ENCODE measurements at places on chromosomes 6 and 20. TPM values are rescaled to one million over a fixed set of nuclear protein-coding genes. Genes with fewer than 3 reads are reported as not detected.

ARFGEF2 gene
- 30.0 TPM for total RNA-seq

GNMT gene
- not detected for total RNA-seq

TNFRSF21 gene
- total RNA-seq: 23.1 TPM

SCRT2 gene
- not detected for total RNA-seq

HCK gene
- not detected for total RNA-seq

ESF1 gene
- 12.4 TPM for total RNA-seq

GRCh38 chr6:158322400-158322723, 10.1 kb downstream of the TULP4 start:
- peaks cover 62% of the 10 kb centered on the region for H3K4me1 ChIP-seq
- peak overlapping the region; percentile 78 for H3K27ac ChIP-seq
- no peaks in the 10 kb centered on the region for H3K27me3 ChIP-seq
- no peak for DNase-seq

GRCh38 chr6:978937-979685, 286.2 kb upstream of the EXOC2 start:
- no peak overlapping the region for H3K4me3 ChIP-seq
- H3K27ac ChIP-seq: no peak overlapping the region

DNA sequence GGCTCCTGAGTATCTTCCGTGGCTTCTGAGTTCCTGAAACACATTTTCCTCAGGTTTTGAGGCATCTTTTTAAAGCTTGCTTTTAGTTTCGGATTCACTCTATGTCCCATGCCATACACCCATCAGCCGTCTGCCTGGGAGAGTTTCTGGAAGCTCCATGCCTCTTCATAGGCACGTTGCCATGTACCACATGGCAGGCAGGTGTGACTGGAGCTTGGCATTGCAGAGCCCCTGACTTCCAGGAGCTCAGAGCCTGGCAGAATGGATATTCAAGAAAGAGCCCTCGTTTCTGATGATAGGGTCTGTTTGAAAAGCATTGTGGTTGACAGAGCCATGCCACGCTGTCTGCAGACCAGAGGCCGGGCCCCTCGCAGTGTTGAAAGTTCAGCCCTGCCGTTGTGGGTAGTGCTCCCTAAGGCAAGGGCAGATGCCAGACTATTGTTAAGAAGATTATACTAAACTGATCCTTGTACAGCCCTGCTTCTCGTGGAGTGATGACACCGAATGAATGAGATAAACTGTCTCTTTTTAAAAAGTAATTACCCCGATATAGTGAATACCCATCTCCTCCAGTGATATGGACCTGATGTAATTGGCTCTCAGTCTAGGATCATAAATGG, 100.0 kb downstream of the RPP40 start:
- no peaks in the 10 kb centered on the region for H3K27me3 ChIP-seq
- no peak overlapping the region for H3K27ac ChIP-seq
- no peak for DNase-seq
- H3K36me3 ChIP-seq: peaks cover 15% of the 10 kb centered on the region

- no peak overlapping the region for H3K27ac ChIP-seq
- no peak for DNase-seq
- H3K36me3 ChIP-seq: no peaks in the 10 kb centered on the region
- peaks cover 13% of the 10 kb centered on the region for H3K4me1 ChIP-seq
- H3K27me3 ChIP-seq: no peaks in the 10 kb centered on the region
- no peak overlapping the region for H3K4me3 ChIP-seq
These were observed 41.4 kb downstream of the DTNBP1 start for GRCh38 chr6:15621203-15622044.

- H3K27me3 ChIP-seq: peaks cover 6% of the 10 kb centered on the region
- H3K4me3 ChIP-seq: no peak overlapping the region
- no peak overlapping the region for H3K27ac ChIP-seq
- peaks cover 10% of the 10 kb centered on the region for H3K36me3 ChIP-seq
- H3K4me1 ChIP-seq: peaks cover 5% of the 10 kb centered on the region
- no peak for DNase-seq
These were observed 52.4 kb downstream of the TTI1 start for GRCh38 chr20:37980876-37981275.

DNA sequence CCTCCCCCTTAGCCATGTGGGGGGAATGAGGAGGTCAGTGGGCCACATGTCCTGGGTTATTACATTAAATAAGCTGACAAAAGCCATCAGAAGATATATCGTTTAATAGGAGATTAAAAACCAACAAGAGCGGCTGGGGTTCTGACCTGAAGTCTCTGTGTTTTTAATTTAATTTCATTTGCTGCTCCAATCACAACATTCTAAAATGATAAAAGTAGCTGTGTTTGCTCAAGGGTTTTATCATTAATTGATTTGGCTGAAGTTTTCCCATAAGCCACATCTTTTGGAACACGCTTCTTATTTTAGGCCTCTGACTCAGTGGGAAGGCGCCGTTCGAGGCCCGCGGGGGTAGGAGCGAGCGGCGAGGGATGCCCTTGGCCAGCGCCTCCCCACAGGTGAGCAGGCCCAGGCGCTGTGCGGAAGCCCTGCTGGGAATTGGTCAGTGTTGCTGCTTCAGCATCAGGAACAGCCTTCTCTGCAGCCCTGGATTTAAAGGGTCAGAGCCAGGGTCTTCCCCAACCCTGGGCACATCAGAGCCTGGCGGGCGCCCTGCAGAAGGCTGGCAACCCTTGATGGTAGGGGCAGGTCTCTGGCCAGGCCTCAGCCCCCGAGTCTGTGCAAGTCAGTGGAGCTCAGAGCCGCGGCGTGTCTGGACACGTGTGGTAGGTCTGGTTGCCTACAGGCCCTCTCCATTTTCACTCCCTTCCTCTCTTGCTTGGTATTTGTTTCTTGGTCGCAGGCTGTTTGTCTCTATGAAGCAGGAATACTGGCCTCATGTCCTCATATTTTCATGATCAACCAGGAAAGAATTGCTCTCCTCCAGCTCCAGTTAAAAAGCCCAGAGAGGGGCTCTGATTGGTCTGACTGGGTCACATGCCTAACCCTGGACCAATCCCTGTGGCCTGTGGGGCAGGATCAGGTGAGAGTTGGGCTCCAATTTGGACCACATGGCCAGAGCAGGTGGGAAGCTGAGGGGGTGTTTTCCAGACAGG, 30.9 kb upstream of the MLN start:
- DNase-seq: no peak
- peaks cover 21% of the 10 kb centered on the region for H3K4me1 ChIP-seq
- H3K4me3 ChIP-seq: no peak overlapping the region
- H3K36me3 ChIP-seq: no peaks in the 10 kb centered on the region

- H3K4me3 ChIP-seq: no peak overlapping the region
- peaks cover 16% of the 10 kb centered on the region for H3K4me1 ChIP-seq
- no peaks in the 10 kb centered on the region for H3K27me3 ChIP-seq
These were observed 35.6 kb upstream of the ZBP1 start for GRCh38 chr20:57655809-57656155.

DNA sequence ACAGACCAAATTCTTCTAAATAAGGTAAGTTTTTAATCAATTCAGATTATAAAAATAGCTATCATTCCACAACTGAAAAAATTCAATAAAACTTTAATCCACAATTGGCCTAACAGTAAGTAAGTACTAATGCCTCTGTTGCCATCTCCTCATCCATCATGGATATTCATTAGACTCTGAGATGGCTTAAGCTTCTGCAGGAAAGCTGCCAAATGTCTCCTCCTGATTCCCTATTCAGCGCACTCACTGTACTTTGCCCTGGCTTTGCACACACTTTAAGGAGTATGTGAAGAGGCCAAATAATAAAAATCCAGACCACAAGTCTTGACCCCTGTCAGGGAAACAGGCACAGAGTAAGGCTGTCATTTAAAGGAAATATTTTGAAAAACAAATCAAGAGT, 23.6 kb downstream of the PGM3 start:
- H3K27ac ChIP-seq: no peak overlapping the region
- peaks cover 12% of the 10 kb centered on the region for H3K4me1 ChIP-seq
- no peak for DNase-seq

GRCh38 chr6:158006331-158006730, 24.7 kb downstream of the SYNJ2 start:
- no peak overlapping the region for H3K4me3 ChIP-seq
- DNase-seq: peak; percentile 13
- peak overlapping the region; percentile 62 for H3K27ac ChIP-seq
- H3K27me3 ChIP-seq: no peaks in the 10 kb centered on the region
- peaks cover 81% of the 10 kb centered on the region for H3K4me1 ChIP-seq

GRCh38 chr6:133553652-133554051, 312.5 kb downstream of the EYA4 start:
- no peak overlapping the region for H3K27ac ChIP-seq
- H3K36me3 ChIP-seq: no peaks in the 10 kb centered on the region
- DNase-seq: no peak
- no peak overlapping the region for H3K4me3 ChIP-seq
- H3K4me1 ChIP-seq: peaks cover 35% of the 10 kb centered on the region

- no peak overlapping the region for H3K4me3 ChIP-seq
- no peaks in the 10 kb centered on the region for H3K4me1 ChIP-seq
- H3K36me3 ChIP-seq: peaks cover 29% of the 10 kb centered on the region
- no peak for DNase-seq
- H3K27ac ChIP-seq: no peak overlapping the region
- no peaks in the 10 kb centered on the region for H3K27me3 ChIP-seq
These were observed 150.4 kb downstream of the INSM1 start for GRCh38 chr20:20518263-20518662.

- peak overlapping the region; percentile 96 for H3K4me3 ChIP-seq
- no peak for DNase-seq
- peaks cover 6% of the 10 kb centered on the region for H3K36me3 ChIP-seq
- H3K27me3 ChIP-seq: no peaks in the 10 kb centered on the region
- peak overlapping the region; percentile 92 for H3K27ac ChIP-seq
These were observed 3.0 kb downstream of the LAMA4 start for GRCh38 chr6:112251171-112251875.

DNA sequence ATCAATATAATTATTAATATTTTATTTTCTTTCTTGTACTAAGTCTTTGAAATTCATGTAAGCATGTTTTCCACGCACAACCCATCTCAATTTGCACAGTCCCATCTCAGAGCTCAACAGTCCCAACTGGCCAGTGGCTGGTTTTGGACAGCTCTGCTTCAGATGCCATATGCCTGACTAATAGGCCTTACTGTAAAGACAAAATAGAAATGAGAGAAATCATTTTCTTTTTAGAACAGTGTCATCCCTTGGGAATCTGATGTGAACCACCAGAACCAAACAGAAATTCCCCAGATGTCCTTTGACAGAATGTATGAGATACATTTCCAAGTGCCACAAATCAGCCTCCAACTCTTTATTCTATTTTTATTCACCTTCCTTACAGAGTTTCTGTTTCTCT, 338.9 kb downstream of the ESR1 start:
- peak overlapping the region; percentile 28 for H3K4me3 ChIP-seq
- H3K27me3 ChIP-seq: no peaks in the 10 kb centered on the region
- H3K36me3 ChIP-seq: peaks cover 36% of the 10 kb centered on the region
- H3K4me1 ChIP-seq: peaks cover 34% of the 10 kb centered on the region
- no peak for DNase-seq

DNA sequence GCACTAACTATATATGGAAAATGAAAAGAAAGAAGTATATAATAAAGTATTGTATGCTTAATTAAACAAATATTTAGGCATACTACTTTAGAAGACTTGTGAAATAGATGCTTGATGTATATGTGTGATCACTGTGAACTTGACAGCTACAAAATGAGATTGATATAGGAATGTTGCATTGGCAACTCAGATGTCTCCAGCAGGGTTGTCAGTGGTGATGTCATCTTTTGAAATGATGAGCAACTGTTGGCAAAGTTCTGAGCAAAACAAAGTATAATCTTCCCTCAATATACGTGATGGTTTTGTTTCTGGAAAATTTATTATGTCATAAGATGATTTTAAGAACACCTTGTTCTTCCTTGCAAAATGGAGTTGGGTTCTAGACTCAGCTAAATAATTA, 133.8 kb downstream of the ARID1B start:
- H3K36me3 ChIP-seq: peaks cover 6% of the 10 kb centered on the region
- peaks cover 7% of the 10 kb centered on the region for H3K4me1 ChIP-seq
- DNase-seq: no peak
- H3K27ac ChIP-seq: no peak overlapping the region
- no peak overlapping the region for H3K4me3 ChIP-seq
- no peaks in the 10 kb centered on the region for H3K27me3 ChIP-seq

DNA sequence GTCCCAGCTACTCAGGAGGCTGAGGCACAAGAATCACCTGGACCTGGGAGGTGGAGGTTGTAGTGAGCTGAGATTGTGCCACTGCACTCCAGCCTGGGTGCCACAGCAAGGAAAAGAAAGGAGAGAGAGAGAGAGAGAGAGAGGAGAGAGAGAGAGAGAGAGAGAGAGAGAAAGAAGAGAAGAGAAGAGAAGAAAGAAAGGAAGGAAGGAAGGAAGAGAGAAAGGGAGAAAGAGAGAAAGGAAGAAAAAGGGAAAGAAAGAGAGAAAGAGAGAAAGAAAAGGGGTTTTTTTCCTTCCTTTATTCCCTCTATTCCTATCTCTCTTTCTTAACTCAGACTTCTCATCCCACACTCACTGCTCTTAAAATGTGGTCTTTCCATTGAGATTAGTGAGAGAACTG, 238.7 kb upstream of the PRDM1 start:
- no peaks in the 10 kb centered on the region for H3K36me3 ChIP-seq
- no peak for DNase-seq
- no peak overlapping the region for H3K27ac ChIP-seq

DNA sequence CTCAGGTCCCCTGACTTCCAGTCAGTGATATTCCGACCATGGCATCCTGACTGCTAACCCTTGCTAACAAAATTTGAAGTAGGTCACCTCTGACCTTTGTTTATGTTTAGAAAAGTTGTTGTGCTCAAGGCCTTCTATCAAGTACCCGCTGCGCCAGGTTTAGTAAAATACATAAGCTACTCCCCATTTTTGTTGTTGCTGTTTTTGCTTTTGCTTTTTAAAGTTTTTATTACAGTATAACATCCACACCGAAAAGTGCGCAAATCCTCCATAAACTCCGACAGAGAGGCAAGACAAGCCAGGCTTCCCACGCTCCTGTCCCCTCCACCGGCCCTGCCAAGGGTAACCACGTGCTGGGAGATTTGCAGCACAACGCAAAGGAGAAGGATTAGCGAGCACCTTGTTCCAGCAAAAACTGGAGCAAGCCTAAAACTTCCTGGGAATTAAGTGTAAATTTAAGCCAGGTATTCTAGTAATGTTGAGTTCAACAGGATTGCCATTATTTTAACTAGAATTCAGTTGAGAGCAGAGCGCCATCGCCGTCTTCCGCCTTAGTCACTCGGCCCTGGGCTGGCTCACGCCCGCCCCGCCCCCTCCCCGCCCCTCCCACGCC, 17.8 kb upstream of the HMGN4 start:
- H3K4me1 ChIP-seq: peaks cover 32% of the 10 kb centered on the region
- no peak for DNase-seq
- peak overlapping the region; percentile 94 for H3K27ac ChIP-seq
- H3K27me3 ChIP-seq: no peaks in the 10 kb centered on the region
